ENCODE measurements at places on chromosomes 1 and 21. TPM values are rescaled to one million over a fixed set of nuclear protein-coding genes. Genes with fewer than 3 reads are reported as not detected.

DNA sequence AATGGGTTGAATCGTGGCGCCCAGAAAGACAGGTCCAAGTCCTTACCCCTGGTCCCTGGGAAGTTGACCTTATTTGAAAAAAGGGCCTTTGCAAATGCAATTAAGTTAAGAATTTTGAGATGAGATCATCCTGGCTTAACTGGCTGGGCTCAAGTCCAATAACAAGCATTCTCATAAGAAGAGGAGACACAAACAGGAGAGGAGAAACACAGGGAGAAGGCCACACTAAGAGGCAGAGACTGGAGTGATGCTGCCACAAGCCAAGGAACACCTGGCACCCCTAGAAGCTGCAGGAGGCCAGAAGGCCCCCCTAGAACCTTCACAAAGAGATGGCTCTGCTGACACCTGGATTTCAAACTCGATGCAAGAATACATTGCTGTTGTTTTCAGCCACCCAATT lies 44.6 kb downstream of the PDPN start:
- no peak for DNase-seq

DNA sequence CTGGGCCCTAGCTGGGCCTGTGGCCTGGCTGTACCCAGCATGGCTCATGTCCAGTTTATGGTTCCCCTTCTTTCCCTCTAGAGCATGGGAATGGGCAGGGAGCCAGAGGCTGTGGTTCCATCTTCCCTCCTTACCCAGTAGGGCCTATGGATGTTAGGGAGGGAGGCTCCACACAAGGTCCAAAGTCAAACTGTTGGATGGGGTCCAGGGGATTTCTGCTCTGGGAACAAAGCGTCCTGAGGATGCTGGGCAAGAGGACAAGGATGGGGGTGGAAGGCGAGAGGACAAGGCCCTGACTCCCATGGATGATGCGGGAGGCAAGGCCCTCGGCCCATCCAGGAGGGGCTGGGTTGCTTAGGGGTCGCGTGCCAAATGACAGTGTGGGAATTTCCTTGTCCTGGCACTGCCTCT lies 17.3 kb downstream of the CSF1 start:
- DNase-seq, result peak; percentile 48

DNA sequence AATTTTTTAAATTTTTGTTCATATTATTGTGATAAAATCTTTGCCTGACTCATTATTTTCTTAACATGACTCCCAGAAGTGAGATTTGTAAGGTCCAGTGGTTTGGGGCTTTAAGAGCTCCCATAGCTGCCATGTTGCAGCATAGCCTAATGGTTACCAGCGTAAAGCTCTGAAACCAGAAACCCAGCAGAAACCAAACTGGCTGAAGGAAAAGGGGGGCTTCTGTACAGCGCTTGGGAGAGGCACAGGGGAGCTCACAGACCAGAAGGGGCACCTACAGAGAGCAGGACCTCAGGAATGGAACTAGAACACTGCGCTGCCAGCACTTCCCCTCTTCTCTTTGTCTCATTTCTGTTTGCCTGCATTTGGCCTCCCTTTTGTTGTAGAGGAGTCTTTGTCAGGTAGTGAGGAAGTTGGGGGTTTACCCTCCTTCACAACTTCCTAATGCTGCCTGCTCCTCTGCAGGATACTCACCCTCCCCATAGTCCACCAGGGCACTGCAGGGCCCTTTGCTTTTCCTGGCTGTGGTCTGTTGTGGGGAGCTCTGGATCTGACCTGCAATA lies 2.6 kb upstream of the PYCR2 start:
- DNase-seq, result no peak

- DNase-seq, result no peak
Measured at GRCh38 chr1:184215274-184215925, 163.9 kb downstream of the TSEN15 start.

CLDN8 gene
- total RNA-seq, result not detected

TMEM51 gene
- 21.2 TPM for total RNA-seq

DNA sequence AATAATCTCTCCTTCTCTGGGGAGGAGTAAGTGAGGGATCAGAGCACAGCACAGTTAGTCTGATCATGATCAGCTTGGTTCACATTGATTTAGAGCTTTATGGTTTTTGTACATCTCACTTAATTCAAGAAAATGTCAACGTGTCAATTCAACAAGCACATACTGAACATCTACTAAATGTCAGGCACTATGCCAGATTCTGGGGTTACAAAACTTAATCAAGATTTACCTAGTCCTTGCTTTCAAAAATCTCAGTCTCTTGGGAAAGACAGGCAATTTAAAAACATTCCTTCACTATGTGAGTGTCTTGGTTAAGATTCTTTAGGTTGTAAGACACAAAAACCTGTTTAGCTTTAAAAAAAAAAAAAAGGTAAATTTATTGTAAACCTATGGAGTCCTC lies 181.4 kb downstream of the AK5 start:
- DNase-seq, result no peak

CSF1 gene
- 12.9 TPM for total RNA-seq

ATP1A4 gene
- total RNA-seq, result not detected

DNA sequence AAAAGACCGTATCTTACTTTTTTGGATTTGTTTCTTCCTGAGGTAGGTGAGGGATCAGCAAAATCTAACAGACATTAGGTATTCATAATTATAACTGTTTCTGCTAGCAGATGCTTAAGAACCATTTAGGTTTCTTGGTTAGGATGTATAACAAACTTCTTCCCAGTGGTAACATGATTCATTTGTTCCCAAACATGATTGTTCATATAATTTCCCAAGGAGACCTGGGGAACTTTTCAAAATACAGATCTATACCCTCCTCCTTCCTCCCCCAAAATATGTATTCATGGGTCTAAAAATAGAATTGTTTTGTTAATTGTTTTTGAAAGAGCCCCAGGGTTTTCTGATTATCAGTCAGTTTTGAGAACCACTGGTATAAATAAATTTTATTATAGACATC lies 228.2 kb downstream of the COP1 start:
- DNase-seq, result no peak

- peak; percentile 36 for DNase-seq
Measured at GRCh38 chr1:209689477-209689876, 14.3 kb downstream of the G0S2 start.

DNA sequence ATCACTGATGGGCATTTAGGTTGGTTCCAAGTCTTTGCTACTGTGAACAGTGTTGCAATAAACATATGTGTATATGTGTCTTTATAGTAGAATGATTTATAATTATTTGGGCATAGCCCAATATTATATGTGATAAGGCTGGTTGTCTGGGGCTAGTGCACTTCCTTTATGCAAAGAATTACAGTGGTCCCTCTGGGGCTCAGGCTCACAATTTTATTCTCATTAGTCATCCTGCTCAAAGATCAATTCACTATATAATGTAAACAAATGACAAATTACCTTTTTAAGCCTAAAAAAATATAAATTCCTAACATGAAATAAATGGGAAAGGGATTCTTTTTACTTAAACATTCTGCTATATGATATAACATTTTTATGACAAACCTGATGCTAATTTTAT lies 5.0 kb downstream of the PLPPR4 start:
- no peak for DNase-seq

- DNase-seq, result peak; percentile 79
Measured at GRCh38 chr1:22689505-22689904, 21.1 kb upstream of the EPHB2 start.

DNA sequence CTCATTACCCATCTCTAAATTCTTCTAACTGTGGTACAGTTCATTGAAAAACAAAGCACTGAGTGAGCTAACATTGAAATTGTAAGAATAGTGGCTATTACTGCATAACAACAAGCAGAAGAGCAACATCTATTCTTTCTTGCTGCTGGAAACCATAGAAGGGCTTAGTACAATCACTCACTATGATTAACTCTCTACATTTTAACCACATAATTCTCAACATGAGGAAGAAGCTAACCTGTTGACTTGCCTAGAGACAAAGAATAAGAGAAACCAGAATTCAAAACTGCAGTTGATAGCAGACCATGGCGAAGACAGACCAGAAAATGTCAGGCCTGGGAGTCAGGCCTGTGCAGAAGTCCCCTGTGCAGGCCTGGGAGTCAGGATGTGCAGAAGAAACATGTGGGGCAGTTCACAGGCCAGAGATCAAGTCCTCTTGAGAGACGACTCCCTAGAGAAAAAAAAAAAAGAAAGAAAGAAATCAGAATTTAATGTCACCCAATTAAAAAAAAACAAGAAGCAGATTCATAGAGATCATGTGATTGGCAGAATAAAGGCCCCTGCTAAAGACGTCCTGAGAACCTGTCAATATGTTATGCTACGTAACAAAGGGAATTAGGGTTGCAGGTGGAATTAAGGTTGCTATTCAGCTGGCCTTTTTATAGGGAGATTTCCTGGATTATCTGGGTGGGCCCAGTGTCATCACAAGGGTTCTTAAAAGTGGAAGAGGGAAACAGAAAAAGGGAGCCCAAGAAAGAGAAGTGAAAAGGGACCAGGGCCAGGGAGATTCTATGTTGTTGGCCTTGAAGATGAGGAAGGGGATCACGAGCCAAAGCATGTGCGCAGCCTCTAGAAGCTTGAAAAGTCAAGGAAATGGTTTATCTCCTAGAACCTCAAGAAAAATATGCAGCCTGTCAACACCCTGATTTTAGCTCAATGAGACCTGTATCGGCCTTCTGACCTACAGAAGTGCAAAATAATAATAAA lies 94.9 kb downstream of the MRPL39 start:
- no peak for DNase-seq

DSCAM gene
- 1.4 TPM for total RNA-seq

CCDC190 gene
- 2.7 TPM for total RNA-seq

- no peak for DNase-seq
Measured at GRCh38 chr1:157085421-157085820, 14.2 kb downstream of the ETV3L start.
